GM19239 (cell line): ENCODE measurements at places on chromosomes 2 and 18.

DNA sequence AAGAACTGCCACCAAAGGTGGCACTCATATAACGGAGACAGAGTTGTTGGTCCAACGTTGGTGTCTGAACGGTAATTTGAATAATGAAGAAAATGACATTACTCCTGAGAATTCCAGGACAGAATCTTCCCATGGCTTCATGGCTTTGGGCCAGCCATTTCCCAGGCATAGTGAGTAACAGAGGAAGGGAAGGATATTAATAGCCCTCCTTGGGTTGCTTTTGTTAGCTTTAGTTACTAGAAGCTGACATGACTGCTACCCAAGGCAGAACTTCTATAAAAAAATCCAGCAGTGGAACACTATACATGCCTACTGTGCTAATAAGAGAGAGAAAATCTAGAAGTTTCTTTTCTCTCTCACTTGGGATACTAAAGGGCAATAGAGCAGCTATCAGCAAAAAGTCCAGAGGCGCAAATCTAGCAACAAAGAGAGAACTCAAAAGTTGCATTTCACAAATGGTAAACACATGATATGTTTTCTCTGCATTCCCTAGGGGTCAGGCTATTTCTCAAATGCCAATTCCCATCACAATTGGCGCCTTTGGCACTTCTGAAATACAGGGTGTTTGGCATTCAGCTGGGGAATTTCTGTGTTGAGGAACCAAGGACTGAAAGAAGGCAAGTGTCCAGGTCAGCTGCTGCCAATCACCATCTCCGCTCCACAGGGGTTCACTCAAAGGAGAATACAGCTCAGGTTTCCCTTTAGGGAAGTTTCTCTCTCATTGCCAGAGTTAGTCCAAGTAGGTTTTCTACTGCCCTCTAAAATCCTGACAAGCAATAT is 160.8 kb upstream of the KYNU start:
- no peak for DNase-seq

GRCh38 chr2:17181051-17181752 is 337.0 kb downstream of the RAD51AP2 start:
- DNase-seq, result no peak

DNA sequence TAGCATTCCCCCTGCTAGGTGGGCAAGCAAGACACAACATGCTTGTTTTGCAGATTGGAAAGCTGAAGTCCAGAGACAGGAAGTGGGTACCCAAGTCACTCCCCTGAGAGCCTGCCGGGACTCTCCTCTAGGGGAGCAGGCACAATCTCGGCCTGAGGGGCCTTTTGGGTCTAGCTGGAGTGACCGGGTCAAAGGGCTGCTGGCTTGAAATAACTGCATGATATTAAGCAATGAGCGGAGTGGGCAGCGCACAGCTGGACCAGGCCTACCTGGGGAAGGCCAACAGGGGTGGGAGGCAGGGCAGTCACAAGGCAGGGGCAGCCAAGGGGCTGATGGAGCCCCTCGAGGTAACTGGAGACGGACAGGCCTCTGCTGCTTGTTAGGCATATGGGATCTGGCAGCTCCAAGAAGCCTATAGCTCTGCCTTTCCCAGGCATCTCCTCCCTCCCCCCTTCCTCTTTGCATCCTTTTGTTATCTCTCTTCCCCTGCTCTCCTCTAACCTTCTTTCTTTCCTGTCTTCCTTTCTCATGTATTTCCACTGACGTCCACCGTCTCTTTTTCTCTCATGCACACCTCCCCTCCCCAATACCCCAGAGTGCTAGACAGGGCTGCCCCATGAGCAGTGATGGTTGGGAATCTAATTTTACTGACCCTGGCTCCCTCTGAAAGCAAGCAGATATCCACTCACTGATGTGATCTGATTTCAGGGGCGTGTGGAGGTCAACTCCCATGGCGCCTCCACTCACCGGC is 237.5 kb downstream of the LOXHD1 start:
- DNase-seq, result no peak

DNA sequence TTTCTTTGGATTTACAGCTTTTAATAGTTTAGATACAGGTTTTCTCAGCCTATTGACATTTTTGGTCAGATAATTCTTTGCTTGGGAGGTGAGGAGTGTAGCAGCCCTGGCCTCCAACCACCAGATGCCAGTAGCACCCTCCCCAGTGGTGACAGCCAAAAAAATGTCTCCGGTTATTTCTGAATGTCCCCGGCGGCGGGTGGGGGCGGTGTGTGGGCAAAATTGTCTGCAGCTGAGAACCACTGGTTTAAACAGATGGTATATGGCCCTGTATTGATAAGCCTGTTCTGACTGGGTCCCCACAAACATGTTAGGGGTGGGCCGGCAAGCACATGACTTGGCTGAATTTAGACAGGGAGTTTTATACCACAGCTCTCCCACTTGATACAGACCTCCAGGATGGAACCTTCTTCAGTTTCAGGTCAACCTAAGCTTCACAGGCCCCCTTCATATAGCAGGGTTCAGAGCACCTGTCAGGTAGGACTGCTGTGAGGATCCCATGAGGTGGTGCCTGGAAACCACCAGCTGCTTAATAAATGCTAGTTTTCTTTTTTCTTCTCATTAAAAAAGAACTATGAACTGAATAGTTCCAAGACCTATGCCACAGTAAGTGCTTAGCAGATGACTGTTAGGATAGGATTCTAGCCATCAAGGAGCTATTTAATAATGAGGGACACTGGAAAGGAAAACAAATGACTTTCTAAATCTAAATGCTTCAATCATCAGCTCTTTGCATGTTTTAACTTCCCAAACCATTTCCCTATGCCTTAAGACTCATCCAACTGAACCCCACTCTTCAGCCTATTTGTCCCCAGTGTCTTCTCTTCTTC is 18.1 kb downstream of the LPIN2 start:
- DNase-seq, result no peak

DNA sequence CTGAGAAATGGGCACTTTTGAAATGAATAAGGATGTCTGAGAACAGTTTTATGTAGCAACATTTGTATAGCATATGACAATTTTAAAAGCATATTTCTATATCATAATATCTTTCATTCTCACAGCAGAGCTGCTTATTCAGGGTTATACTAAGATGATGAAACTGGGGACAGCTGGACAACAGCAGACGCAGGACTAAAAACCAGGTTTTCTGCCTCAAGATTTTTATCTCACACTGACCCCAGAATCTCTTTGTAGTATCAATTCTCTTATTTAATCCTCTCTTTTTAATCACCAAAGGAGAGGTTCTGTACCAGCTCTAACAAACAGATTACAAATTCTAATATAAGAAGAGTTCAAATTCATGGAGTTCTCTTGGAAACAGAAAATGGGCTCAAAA is 74.2 kb upstream of the TFCP2L1 start:
- no peak for DNase-seq

GRCh38 chr2:187890690-187891089 is 336.5 kb upstream of the TFPI start:
- no peak for DNase-seq
